ENCODE measurements at places on chromosomes 3 and 15.
A peak's percentile ranks its signal among the peaks of the same experiment; 100 is the strongest.

DNA sequence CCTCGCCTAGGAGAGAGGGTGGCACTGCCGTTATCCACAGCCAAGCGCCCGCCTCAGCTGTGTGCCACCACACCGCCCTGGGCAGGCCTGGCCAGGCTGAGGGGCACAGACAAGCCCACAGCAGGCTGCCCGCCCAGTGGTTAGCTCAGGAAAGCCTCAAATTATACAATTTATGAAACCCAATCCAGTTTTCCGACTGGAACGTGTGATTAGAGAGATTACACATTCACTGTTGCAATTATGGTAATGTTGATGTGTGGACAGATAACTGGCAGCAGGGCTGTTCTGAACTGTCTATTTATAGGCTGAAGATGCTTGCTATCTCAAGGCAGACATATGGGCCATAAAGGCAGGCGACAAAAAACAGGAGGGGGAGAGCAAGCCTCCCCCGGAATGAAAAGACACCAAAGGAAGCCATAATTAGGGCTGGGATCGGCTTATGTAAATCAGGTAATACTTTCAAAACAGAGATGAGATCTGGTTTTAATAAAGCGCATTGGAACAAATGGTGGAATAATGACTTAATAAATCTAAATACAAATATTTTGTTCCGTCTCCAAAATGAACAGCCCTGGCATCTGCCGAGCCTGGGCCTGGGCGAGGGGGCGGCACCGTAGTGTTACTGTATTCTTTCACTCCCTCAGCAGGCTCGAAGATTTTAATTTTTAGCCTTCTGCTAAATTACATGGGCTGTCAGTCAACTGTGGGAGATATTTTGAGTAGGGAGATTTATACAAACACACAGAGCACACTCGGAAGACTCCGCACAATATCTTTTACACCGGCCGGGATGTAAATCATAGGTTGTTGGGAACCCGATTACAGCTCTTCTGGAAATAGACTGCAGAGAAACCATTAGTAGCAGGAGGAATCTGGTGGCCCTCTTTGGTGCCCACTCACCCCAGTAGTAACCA is 103.1 kb upstream of the TLE3 start:
- DNase-seq = no peak

- no peak for DNase-seq
These were observed 10.6 kb upstream of the SLC9C1 start for GRCh38 chr3:112304611-112305010.

- DNase-seq = no peak
These were observed 68.9 kb downstream of the IL20RB start for GRCh38 chr3:137026701-137027100.

DNA sequence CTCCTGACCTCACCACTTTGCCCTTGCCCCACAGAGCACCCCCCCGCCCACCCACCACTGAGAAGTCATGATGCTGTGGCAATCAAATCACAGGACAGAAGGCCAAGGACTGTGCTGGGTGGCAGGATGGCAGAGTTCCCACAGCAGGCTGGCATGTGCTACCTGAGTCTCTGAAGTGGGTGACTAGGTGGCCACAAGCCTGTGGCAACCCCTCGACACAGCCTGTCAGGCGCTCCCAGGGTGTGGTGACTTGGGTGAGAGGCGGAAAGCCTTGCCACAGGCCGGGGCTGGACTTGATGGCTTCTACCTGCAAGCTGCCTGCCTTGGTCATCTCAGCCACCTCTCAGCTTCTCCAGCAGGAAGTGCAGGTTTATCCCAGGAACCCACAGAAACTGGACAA is 15.6 kb upstream of the DUSP7 start:
- DNase-seq = no peak

DNA sequence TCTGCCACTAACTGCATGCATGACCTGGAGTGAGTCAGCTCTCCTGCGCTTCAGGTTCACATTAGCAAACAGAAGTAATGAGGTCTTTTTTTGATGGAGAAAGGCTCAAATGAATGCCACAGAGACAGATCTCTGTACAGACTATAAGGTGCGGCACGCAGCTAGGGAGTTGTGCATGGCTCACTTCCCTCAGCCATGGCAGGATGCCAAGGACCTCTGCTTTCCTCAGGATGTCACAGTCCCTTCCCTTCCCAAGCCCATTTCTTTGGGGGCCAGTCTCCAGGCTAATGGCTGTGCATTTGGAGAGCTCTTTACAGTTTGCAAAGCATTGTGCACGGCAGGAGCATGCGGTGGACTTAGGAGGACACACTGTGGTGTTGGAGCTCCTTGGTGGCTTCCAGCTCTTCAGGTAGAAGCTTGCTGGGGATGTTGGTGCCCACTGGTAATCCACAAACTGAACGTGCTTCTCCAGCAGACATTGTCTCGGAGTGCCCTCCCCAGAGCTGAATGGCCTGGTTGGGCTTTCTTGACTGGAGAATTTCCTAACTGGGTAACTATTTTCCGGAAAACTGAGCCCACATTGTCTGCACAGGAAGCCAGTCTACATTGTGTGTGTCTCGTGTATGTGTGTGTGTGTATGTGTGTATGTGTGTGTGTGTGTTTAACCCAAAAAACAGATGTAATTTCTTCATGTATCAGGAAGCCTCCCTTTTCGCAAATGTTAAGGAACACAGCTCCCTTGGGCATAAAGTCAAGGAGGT is 172.5 kb upstream of the TLE3 start:
- no peak for DNase-seq

DNA sequence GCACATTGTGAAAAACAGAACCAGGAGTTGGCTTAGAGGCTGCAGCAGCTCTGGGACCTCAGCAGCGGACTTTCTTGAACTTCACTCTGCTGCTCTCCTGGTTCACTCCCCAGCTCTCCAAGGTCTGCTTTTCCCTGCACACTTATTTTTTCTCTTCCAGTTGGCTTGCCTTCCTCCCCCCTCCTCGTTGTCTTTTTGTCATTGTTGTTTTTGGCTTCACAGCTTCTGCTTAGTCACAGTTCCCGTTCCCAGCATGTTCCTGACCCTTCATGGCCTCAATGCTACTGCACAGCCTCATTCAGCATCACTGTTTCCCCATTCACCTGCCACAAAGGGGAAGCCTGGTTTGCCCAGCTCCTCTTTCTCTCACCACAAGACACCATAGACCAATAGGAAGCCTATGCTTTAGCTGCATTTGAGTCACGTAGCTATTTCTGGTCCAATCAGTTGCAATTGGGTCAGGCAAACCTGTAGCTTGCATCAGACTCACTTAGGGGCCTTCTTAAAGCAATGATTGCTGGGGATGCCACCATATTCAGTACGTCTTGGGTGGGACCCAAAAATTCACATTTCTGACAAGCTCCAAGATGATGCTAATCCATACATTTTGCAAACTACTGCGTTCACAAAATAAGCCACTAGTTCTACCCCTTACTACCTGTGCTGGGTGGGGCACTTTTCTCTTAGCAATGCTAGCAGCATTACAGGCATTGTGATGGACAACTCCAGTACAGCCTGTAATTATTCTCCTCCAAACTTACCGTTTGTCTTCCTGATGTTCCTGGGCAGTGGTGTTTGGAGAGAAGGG is 7.8 kb upstream of the SUMF1 start:
- DNase-seq = no peak

DNA sequence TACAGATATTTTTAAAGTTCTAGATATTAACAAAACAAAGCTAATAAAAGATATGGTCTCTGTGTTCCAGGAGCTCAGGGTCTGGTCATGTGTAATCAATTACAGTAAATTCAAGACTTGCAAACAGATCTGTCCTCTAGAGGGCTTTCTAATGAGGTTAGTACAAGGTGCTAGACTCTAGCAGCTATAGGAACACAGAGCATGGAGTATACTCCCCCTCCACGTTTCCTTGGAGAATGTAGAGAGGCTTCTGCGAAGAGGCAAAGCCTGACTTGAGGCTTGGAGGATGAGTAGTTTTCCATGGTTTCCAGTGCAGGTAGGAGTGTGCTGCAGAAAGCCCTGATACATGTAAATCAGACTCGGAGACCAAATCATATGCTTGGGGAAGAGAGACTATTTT is 32.7 kb upstream of the DLG1 start:
- no peak for DNase-seq

DNA sequence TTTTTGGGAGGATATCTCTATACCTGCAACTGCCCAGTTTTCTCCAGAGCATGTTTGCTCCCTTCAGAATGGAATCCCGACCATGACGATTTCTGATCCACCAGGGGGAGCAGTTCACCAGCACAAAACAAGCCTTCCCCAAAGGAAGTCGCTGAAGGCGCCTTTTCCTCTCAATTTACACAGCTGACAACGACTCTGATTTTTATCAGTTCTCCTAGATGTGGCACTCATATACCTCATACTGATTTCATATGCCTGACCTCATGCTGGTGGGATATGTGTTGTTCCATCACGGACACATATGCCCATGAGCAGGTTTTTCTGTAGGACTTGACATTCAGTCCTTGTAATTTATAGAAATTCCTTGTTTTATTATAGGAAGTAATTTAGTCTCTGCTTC is 1028.2 kb downstream of the MCTP2 start:
- no peak for DNase-seq

GRCh38 chr15:61521953-61522352 is 292.9 kb upstream of the RORA start:
- DNase-seq = no peak

- no peak for DNase-seq
These were observed 302.7 kb downstream of the CTNNB1 start for GRCh38 chr3:41502023-41502422.

- no peak for DNase-seq
These were observed 37.6 kb upstream of the WNT5A start for GRCh38 chr3:55524565-55525244.

DNA sequence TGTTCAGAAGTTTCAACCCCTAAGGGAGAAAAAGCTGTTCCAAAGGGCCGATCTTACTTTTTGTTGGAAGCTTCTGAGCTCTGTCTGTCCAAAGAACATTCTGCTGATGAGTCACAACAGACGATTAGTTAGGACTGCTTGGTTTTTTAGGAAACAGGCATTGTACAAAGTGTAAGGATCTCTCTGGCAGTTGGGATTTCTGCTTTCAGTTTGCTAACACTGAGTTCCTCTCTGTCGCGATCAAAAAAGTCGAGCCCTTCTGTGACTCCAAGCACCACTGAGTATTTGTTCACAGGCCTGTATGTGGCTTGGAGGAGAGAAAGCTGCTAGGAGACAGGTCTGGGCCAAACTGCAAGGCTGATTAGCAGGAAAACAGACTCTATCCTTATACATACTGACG is 91.8 kb upstream of the PFN2 start:
- DNase-seq = no peak

DNA sequence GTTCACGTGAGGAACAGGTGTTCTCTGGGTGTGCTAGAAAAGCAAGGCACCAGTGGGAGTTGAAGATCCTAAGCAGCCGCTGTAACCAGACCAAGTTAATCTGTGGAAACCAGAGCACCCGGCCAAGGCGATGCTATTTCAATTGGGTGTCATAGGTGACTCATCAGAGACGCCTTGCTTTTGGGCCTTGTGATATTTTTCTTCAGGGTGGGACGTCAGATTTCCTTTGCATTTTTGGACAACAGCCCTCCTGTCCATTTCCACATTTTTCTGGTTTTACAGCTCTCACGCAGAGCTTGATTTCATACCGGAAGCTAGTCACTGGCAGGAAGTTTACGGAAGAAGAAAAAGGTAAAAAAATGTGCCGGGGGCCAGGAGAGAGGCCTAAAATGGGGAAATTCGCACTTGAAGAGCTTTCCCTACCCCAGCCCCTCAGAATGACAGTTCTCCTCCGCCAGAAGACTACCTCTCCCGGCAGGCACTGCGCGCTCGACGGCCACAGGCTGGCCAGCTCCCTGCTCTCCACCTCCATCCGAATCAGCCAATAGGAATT is 471 bp upstream of the KBTBD8 start:
- no peak for DNase-seq

- no peak for DNase-seq
These were observed 20.8 kb downstream of the MUC4 start for GRCh38 chr3:195790901-195791300.

DNA sequence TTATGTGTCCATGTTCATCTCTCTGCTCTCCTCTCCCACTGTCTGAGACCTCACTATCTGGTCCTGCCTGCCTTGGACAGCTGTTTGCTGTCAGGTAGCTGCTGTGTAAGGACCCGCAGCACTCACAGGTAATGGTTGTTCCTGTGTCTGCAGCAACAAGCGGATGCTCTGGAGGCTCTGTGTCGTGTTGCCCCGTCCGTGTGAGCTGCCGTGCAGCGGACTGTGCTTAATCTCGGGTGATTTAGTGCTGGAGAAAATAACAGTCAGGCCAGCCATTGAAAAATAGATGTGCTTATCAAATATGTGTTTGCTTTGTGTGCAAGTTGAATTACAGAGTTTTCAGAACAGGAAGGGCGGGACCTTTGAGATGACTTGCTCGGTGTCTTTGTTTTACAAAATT is 121.4 kb downstream of the GABRG3 start:
- no peak for DNase-seq

- no peak for DNase-seq
These were observed 91.2 kb downstream of the DUT start for GRCh38 chr15:48422401-48422800.

- DNase-seq = no peak
These were observed 1.7 kb upstream of the HES1 start for GRCh38 chr3:194134231-194134756.

DNA sequence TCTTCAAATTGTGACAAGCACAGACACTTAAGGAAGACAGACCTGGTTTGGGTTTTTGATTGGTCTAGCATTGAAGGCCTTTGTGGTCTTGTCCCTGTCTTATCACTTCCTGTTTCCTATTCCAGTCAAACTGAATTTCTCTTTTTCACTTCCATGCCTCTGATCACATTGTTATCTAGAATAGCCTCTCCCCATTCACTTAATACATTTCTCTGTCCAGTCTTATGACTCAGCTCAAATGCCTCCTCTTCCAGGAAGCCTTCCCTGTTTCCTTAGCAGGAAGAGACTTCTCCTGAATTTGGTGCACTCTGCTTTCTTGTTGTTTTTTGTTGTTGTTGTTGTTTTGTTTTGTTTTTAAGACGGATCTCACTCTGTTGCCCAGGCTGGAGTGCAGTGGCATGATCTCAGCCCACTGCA is 45.5 kb downstream of the LIMD1 start:
- DNase-seq = no peak

GRCh38 chr3:125185805-125186204 is 26.7 kb downstream of the SLC12A8 start:
- no peak for DNase-seq

DNA sequence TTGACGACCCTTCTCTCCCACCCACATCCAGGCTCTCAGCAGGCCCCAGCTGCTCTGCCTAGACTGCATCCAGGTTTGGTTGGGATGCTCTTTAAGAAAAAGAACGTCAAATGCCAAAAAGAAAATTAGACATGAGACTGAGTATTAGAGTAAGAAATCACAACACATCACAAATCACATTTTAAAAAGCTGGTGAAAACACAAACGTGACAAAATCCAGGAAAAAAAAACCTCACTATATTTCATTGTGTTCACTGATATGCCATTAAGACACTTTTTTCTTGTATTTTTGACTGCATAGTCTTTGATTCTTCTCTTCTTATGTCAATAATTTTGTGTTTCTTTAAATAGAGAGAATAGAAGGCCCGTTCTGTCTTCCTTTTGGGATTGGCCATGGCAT is 243.7 kb downstream of the TLE3 start:
- DNase-seq = no peak

GRCh38 chr3:12229896-12230295 is 59.0 kb upstream of the PPARG start:
- DNase-seq = peak; percentile 33

Measured in NCI-H510A (cell line).